ENCODE measurements at places on chromosomes 5 and 9.

GRCh38 chr5:139670369-139671095, 22.4 kb downstream of the CXXC5 start:
- DNase-seq: no peak

- DNase-seq: no peak
These were observed 22.3 kb downstream of the RIC1 start for GRCh38 chr9:5651246-5651645.

GRCh38 chr5:166909040-166909439, 1382.4 kb upstream of the WWC1 start:
- no peak for DNase-seq

GRCh38 chr9:134240361-134240760, 76.0 kb upstream of the RNU6ATAC start:
- no peak for DNase-seq

- DNase-seq: no peak
These were observed 5.9 kb downstream of the SSNA1 start for GRCh38 chr9:137194388-137194787.

All from mesothelial cell of epicardium (in vitro differentiated cells).